ENCODE measurements at places on chromosomes 6 and 20. TPM values are rescaled to one million over a fixed set of nuclear protein-coding genes. Genes with fewer than 3 reads are reported as not detected.

DNA sequence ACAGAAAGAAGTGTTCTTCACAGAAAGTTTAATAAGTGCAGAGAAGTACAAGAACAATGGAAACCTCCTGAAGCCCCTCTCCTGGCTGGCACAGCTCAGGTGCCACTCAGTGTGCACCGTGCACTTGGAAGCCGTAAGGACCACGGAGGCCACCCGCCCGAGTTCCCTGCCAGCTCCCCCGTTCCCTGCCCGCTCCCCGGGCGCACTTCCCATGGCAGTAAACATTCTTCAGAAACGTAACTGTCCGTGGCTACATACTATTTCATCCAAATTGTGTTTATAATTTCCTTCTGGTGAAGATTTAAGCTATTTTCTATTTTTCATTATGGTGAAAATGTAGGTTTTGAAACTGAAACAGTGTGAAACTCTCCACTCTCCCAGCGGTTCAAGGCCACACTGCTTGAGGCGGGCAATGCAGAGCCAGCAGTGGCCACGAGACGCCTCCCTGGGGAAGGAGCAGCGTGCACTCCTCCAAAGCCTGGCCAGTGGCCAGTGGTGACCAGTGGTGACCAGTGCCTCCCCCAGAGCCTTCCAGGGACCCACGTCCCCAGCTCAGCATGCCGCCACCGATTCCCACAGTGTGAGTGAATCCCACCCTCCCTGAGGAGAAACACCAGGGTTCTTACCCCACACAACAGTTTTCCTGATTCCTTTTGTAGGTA lies 46.4 kb downstream of the TAF4 start:
- H3K27me3 ChIP-seq: no peaks in the 10 kb centered on the region
- no peak overlapping the region for H3K27ac ChIP-seq
- no peak overlapping the region for H3K4me3 ChIP-seq

GRCh38 chr20:11267131-11267761 lies 593.4 kb upstream of the JAG1 start:
- no peaks in the 10 kb centered on the region for H3K36me3 ChIP-seq
- peak overlapping the region; percentile 15 for H3K27ac ChIP-seq
- H3K27me3 ChIP-seq: no peaks in the 10 kb centered on the region
- DNase-seq: no peak
- H3K4me1 ChIP-seq: peaks cover 15% of the 10 kb centered on the region

DNA sequence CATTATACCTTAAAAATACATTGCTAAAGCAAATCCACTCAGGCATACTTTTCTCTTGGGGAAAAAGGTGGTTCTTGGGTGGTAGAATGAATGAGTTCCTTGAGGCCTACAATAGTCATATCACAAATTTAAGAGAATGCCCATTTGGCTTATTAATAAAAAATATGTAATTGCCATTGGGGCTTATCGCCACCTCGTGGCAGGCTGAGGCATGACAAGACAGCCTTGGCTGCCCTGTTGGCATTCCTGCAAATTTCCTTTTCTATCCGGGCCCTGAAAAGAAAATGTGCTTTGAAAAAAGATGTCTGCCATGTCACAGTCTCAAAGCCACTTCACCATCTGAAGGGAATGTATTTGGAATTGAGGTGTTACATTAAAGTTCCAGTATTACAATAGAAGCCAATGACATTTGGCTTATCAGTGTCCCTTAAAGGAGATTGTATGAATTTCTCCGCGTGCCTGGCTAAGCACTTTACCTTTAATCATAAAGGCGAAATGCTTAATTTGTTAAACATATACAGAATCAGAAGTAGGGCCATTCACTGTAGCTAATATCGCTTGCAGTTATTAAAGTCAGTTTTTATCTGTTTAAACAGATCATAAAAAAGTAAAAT lies 188.3 kb upstream of the ZFP64 start:
- no peak for DNase-seq
- H3K4me3 ChIP-seq: no peak overlapping the region
- no peaks in the 10 kb centered on the region for H3K36me3 ChIP-seq

MYLK2 gene
- not detected for total RNA-seq

GRCh38 chr6:122372647-122373046 lies 26.8 kb upstream of the HSF2 start:
- H3K27me3 ChIP-seq: no peaks in the 10 kb centered on the region
- H3K27ac ChIP-seq: no peak overlapping the region
- no peaks in the 10 kb centered on the region for H3K4me1 ChIP-seq

DNA sequence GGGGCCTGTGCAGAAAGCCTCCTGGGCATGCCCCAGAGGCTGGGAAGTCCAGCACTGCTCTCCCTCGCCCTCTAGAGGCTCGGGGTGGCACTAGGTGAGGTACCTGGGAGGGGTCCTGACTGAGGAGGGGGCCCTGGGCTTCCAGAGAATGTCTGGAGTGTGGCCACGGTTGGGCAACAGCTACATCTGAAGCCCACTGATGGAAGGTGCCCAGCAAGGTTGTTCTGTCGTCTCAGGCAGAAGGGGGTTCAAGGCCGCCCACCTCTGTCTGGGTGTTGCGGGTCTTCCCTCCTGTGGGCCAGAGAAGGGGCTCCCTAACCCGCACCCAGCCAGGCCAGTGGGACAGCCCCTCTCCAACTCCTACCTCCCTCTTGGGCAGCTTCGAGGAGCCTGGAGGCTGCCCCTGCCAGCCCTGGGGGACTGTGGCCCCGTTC lies 11.4 kb upstream of the VEGFA start:
- DNase-seq: no peak
- no peaks in the 10 kb centered on the region for H3K4me1 ChIP-seq
- no peak overlapping the region for H3K27ac ChIP-seq

DNA sequence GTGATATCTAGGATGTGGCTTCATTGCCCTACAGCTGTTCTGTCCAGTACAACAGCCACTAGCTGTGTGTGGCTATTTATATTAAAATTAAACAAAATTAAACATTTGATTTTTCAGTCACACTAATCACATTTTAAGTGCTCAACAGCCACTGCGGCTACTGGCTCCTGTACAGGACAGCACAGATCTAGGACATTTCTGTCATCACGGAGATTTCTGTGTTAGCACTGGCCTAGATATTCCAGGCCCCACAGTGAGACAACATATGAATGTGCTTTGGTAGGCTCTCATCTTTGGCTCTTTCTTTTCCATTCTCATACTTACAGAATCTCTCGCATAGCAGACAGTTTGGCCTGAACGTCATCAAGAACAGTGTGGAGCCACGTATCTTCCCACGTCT lies 48.4 kb upstream of the ZBTB24 start:
- no peak for DNase-seq
- H3K4me1 ChIP-seq: no peaks in the 10 kb centered on the region
- H3K27ac ChIP-seq: no peak overlapping the region
- H3K36me3 ChIP-seq: no peaks in the 10 kb centered on the region
- no peaks in the 10 kb centered on the region for H3K27me3 ChIP-seq

- peaks cover 25% of the 10 kb centered on the region for H3K4me1 ChIP-seq
- no peak within 1 kb of the TSS for H3K27ac ChIP-seq
- H3K36me3 ChIP-seq: no peaks in the 10 kb centered on the region
- H3K4me3 ChIP-seq: peak within 1 kb of the TSS; percentile 44
These were observed at the start of gene HRH3 for GRCh38 chr20:62219992-62220665. Gene HRH3, minus strand, starts transcription at chr20:62220278. Its CDS starts 308 bp downstream, at chr20:62219970.

Data from suprapubic skin (tissue), 4 donors.